H9 (cell line): ENCODE measurements at places on chromosomes 7 and 10. TPM values are rescaled to one million over a fixed set of nuclear protein-coding genes. Genes with fewer than 3 reads are reported as not detected.
A peak's percentile ranks its signal among the peaks of the same experiment; 100 is the strongest.

GRCh38 chr7:25906760-25907159 lies 245.2 kb upstream of the NFE2L3 start:
- H3K27me3 ChIP-seq, result no peaks in the 10 kb centered on the region
- peaks cover 3% of the 10 kb centered on the region; the same call in 1 of the 2 replicates for H3K4me1 ChIP-seq
- DNase-seq, result no peak
- no peak overlapping the region for H3K4me3 ChIP-seq
- no peak overlapping the region for H3K27ac ChIP-seq
- H3K36me3 ChIP-seq, result no peaks in the 10 kb centered on the region

GRCh38 chr7:91310830-91311460 lies 46.7 kb downstream of the FZD1 start:
- H3K27ac ChIP-seq, result no peak overlapping the region
- H3K4me3 ChIP-seq, result no peak overlapping the region
- H3K4me1 ChIP-seq, result no peaks in the 10 kb centered on the region
- no peak for DNase-seq

GRCh38 chr7:45027774-45028114 lies 27.7 kb downstream of the CCM2 start:
- H3K4me3 ChIP-seq, result no peak overlapping the region
- H3K27me3 ChIP-seq, result no peaks in the 10 kb centered on the region
- H3K36me3 ChIP-seq, result no peaks in the 10 kb centered on the region; the same call in 1 of the 3 replicates
- DNase-seq, result no peak

GRCh38 chr10:79310911-79311573 lies 36.2 kb upstream of the PPIF start:
- DNase-seq, result no peak
- H3K27ac ChIP-seq, result no peak overlapping the region
- no peaks in the 10 kb centered on the region for H3K4me1 ChIP-seq
- no peak overlapping the region for H3K4me3 ChIP-seq
- no peaks in the 10 kb centered on the region for H3K27me3 ChIP-seq

DNA sequence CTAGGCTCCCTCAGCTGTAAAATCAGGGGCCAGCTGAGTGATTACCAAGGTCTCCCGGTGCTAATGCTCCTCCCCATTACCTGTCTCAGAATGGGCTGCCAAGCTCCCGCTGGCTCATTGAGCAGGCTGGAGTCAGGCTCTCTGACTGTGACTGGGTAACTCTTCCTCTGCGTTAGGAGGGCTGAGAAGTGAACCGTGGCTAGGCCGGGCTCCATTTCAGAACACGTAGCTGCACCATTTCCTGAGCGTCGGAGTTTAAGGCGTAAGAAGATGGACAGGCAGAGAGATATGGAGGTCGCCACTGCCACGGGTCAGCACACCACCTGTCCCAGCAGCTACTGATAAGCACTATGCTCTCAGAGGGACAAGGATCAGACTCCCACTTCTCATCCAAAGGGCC lies 250.3 kb downstream of the TCERG1L start:
- H3K36me3 ChIP-seq, result peaks cover 10% of the 10 kb centered on the region; the same call in 1 of the 2 replicates
- H3K4me1 ChIP-seq, result peaks cover 2% of the 10 kb centered on the region
- DNase-seq, result no peak

DNA sequence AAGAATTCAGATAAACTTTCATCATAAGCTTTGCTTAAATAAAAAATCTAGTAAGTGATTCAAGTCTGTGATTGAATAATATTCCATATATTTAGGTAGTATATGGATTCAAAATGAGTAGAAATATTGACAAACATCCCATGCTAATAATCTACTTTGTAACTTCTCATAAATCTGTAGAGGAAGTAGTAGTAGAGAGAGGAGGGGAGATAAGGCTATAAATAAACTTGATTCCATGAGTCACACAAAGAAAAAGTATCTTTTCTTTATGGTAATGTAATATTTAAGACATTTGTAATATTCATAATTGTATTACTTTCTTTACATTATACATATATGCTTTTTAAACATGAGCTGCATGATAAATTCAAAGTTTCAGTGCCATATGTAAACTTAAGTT lies 25.6 kb upstream of the CD36 start:
- H3K27me3 ChIP-seq, result no peaks in the 10 kb centered on the region
- DNase-seq, result no peak
- no peaks in the 10 kb centered on the region; the same call in 1 of the 2 replicates for H3K4me1 ChIP-seq
- H3K36me3 ChIP-seq, result no peaks in the 10 kb centered on the region
- H3K27ac ChIP-seq, result no peak overlapping the region
- no peak overlapping the region for H3K4me3 ChIP-seq

DNA sequence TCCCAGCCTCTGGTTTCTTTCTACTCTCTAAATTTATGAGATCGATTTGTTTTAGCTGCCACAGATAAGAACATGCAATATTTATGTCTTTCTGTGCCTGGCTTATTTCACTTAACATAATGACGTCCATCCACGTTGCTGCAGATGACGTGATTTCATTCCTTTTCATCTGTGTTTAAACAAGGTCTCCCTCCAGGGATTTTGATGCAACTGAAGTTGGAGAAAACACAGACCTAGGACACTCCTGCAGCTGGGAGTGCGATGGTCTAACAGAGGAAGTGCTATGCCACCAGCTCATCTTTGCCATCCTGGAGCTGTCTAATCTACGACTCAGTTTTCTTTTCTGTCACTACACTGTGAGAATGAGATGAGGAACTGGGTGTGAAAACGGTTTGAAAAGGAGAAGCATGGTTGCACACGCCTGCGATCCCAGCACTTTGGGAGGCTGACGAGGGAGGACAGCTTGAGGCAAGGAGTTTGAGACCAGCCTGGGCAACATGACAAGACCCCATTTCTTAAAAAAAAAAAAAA lies 1.5 kb upstream of the KCTD7 start:
- H3K4me3 ChIP-seq, result peak overlapping the region; percentile 45
- H3K36me3 ChIP-seq, result peaks cover 3% of the 10 kb centered on the region; the same call in 2 of the 3 replicates
- no peaks in the 10 kb centered on the region for H3K27me3 ChIP-seq
- H3K4me1 ChIP-seq, result no peaks in the 10 kb centered on the region

DNA sequence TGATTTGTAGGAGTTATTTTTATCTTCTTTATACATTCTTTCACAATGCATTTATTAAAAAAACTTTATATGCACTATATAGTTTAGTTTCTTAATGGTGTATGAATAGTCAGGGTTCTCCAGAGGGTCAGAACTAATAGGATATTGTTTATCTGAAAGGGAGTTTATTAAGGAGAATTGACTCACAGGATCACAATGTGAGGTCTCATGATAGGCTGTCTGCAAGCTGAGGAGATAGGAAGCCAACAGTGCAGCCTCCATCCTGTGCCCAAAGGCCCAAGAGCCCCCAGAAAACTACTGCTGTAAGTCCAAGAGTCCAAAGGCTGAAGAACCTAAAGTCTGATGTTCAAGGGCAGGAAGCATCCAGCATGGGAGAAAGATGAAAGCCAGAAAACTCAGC lies 192.8 kb upstream of the AHR start:
- no peak overlapping the region for H3K27ac ChIP-seq
- H3K4me1 ChIP-seq, result peaks cover 4% of the 10 kb centered on the region; the same call in 1 of the 2 replicates
- no peaks in the 10 kb centered on the region for H3K27me3 ChIP-seq
- DNase-seq, result no peak

DNA sequence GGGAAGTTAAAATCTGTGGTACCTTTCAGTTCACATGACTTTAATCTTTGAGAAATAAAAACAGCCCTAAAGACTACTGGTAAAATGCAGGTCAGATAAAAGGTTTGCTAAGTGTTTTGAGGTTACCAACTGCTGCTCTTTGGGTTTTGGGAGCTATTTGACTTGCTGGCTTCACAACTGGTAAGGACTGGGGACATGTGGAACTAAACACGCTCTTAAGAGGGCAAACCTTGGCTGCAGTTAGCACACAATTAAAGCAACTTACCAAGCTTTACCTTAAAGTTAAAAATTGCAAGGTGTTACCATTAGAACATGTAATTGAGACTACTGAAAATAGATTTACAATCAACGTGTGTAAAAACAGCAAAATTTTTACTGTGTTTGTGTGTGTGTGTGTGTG lies 220.2 kb downstream of the PHF14 start:
- peak overlapping the region; percentile 79 for H3K4me3 ChIP-seq
- no peaks in the 10 kb centered on the region; the same call in 1 of the 2 replicates for H3K27me3 ChIP-seq
- H3K27ac ChIP-seq, result no peak overlapping the region
- DNase-seq, result no peak

GRCh38 chr10:131841661-131842139 lies 59.1 kb upstream of the PPP2R2D start:
- H3K4me3 ChIP-seq, result no peak overlapping the region
- no peak for DNase-seq
- H3K27me3 ChIP-seq, result no peaks in the 10 kb centered on the region
- no peaks in the 10 kb centered on the region for H3K4me1 ChIP-seq
- no peaks in the 10 kb centered on the region for H3K36me3 ChIP-seq
- H3K27ac ChIP-seq, result no peak overlapping the region

DNA sequence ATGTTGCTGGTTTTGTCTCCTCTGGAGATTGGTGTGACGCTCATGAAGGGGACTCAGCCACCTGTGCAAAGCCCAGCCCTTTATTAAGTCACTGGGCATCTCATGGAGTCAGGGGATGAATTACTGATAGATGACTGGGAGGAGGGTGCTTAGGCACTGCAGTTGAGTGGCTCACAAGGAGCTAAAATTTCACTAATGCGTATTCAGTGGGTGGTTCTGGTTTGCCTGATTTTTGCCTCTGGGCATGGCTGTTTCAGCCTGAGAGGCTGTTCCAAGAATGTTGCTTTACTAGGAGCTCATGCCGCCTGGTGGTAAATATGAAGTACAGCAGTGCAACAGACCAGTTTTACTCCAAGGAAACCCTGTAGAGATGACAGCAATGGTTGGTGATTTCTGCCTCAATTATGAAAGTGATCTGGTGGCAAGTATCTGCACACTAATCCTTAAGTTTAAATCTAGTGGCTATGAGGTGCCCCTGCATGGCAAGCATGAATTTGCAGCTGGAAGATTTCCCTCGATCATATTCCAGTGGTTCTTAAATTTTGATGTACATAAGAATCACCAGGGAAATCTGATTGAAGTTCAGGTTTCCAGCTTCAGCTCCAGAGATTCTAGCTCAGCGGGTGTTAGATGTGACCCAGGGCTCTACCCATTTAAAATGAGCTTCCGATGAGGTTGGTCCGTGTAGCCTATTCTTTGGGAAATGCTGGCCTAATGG lies 19.9 kb downstream of the ACTA2 start:
- H3K27me3 ChIP-seq, result no peaks in the 10 kb centered on the region
- DNase-seq, result peak; percentile 73
- H3K27ac ChIP-seq, result no peak overlapping the region

Gene HSPA12A
- 2.9 and 3.2 TPM in 2 replicates for total RNA-seq

Gene HKDC1
- total RNA-seq, result 0.31 TPM in 1 of 2 replicates, not detected in the other

Gene LRRC17
- total RNA-seq, result 2.0 and 2.1 TPM in 2 replicates
